ENCODE measurements at places on chromosomes 2 and 18. TPM values are rescaled to one million over a fixed set of nuclear protein-coding genes. Genes with fewer than 3 reads are reported as not detected.

Gene ROCK2
- total RNA-seq = 456 TPM

DNA sequence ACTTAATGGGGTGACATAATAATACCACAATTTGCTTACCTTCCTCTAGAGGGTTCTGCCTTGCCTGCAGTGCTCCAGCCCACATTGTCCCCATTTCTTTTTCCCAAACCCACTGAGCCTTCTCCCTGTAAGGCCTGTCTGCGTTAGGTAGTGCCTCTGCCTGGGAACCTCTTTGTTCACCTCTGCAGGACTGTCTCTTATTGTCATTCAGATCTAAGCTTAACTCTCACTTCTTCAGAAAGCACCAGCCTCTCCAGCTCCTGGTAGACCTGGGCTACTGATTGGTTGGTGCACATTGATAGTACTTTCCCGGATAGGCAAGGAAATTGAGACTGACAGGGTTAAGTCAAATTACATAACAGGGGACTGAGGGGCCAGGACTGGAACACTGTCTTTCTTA, 49.1 kb downstream of the CCDC85A start:
- no peak for DNase-seq

DNA sequence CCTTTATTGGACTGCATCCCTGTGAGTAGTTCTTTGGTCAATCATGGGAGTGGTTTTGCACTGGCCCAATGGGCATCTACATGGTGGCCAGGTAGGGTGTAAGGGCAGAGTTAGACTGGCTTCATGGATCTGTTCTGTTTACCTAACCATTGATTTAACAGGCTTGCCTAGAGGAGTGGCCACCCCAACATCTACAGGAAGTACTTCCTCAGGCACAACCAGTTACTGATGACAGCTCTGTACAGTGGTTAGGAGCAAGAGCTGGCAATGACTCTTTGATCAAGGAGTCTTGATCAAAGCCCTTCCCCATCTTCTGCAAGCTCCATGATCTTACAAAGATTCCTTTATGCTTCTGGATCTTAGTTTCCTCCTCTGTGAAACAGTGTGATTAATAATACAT, 140.9 kb upstream of the CYP1B1 start:
- no peak for DNase-seq

DNA sequence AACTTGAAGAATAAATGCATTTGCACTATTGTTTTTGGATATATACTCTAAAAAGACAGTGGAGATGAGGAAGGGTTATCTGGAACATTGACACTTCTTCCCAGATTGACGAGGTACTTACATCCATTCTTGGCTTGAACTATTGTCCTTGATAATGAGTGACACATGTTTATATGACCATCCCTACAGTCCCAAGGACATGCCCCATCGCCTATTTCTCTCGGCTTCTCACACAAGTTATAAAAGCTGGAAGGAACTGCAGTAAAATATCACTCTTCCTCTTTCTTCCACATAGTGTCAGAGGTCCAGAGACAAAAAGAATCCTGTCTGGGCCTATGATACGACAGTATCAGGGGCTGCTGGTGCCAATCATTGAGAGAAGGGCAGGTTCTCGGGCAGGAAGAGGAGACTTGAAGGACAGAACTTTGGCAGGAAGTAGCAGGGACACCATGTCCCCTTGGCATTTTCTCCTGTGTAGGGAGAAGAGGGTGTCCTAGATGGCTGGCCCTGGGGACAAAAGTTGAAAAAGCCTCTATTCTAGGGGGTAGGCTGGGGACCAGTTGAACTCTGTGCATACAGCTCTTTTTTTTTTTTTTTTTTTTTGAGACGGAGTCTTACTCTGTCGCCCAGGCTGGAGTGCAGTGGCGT, 5.8 kb upstream of the CABLES1 start:
- DNase-seq = no peak

- no peak for DNase-seq
Observed at GRCh38 chr2:127058954-127059252, 48.1 kb downstream of the BIN1 start.

DNA sequence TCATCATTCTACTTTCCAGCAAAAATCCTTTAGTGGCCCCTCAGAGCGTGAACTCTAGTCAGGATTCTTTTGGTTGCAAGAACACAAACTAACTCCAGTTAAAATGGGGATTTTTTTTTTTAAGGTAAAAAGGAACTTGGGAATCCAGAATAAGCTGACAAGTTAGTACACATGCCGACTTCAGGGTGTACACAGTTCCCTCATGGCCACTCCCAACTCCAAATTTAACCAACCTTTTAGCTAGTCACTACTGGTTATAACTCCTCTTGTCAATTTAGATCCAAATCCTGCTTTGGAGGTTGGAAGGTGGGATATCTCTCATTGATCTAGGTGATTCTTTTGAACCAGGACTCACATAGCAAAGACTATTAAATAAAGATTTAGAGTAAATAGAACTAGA, 5.0 kb upstream of the PGAP1 start:
- DNase-seq = no peak

DNA sequence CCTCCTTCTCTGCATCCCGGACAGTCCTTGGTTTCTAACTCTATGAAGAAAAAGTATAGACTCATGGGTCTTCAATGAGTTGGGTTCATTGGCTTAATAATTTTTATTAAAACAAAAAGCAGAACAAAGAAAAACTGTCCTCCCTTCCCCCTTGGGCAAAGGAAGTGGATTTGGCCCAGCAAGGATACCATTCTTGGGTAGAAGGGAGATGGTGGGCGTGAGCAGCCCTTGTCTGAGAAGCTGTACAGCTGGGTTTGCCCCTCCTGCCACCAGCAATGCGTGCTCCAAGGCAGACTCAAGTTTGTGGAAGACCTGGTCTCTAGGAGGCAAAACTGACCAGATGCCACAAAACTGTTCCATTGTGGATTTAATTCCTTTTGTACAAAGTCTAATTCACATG, 12.7 kb downstream of the PCARE start:
- DNase-seq = no peak
